ENCODE measurements at places on chromosomes 5 and 9. TPM values are rescaled to one million over a fixed set of nuclear protein-coding genes. Genes with fewer than 3 reads are reported as not detected.
A peak's percentile ranks its signal among the peaks of the same experiment; 100 is the strongest.

DNA sequence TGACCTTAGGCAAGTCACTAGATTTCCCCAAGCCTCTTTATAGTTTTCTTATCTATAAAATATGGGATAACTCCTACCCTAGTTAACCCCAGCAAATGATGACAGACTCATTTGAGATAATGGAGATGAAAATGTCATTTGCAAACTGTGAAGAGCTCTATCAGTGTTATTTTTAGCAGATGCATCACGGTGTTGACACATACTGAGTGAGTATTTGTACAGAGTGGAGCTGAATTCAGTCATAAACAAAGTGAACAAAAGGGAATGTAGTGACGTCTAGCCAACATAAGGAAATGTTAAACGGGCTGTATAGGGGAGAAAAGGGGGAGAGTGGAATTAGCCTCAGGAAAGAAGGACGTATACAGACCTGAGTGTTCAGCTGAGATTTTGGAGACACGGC lies 75.9 kb downstream of the NMUR2 start:
- no peak for DNase-seq

DNA sequence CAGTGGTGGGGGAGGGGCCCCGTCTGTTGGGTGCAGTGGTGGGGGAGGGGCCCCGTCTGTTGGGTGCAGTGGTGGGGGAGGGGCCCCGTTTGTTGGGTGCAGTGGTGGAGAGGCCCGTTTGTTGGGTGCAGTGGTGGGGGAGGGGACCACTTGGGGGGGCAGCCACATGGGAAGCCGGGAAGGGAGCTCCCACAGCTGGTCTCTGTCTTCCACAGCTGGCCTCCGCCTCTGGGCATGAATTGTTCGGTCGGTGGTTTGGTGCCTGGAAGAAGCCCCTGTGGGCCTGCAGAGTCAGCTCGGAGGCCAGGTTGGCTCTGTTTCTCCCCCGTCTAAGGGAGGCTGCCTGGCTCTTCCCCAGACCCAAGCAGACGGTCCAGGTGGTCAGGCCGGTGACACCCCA lies 69.3 kb downstream of the COL5A1 start:
- no peak for DNase-seq

GRCh38 chr5:112921833-112922817 lies at the start of gene REEP5:
TSS of gene REEP5 (minus strand) at chr5:112922227. CDS start at chr5:112922190, 37 bp downstream.
- DNase-seq, result peak; percentile 83

- no peak for DNase-seq
These were observed 67.9 kb downstream of the STK10 start for GRCh38 chr5:172119921-172120688.

GRCh38 chr9:84271921-84272556 lies 68.5 kb downstream of the SLC28A3 start:
- DNase-seq, result no peak

GRCh38 chr5:42719034-42719433 lies 37.6 kb upstream of the CCDC152 start:
- DNase-seq, result no peak

Gene NSG2
- 0.42 TPM for polyA plus RNA-seq
